ENCODE measurements at places on chromosomes 1 and 21. TPM values are rescaled to one million over a fixed set of nuclear protein-coding genes. Genes with fewer than 3 reads are reported as not detected.

The ESRRG gene
- not detected for total RNA-seq

The PCBP3 gene
- 0.39 TPM for total RNA-seq

The CD1E gene
- not detected for total RNA-seq

The HUNK gene
- not detected for total RNA-seq
